Prostate gland (tissue), 2 donors: ENCODE measurements at places on chromosomes 16 and 17. TPM values are rescaled to one million over a fixed set of nuclear protein-coding genes. Genes with fewer than 3 reads are reported as not detected.

The CNGB1 gene
- total RNA-seq: 0.34 TPM

The KRT33A gene
- not detected for total RNA-seq

The ABR gene
- total RNA-seq: 82.7 TPM

GRCh38 chr16:3017794-3018506 is at the start of gene CLDN6:
Gene CLDN6 (minus strand): TSS chr16:3018183. CDS start chr16:3016021, 2,162 bp downstream.
- no peaks in the 10 kb centered on the region for H3K36me3 ChIP-seq
- no peaks in the 10 kb centered on the region for H3K27me3 ChIP-seq
- no peak within 1 kb of the TSS for H3K27ac ChIP-seq
- H3K4me3 ChIP-seq: no peak within 1 kb of the TSS

DNA sequence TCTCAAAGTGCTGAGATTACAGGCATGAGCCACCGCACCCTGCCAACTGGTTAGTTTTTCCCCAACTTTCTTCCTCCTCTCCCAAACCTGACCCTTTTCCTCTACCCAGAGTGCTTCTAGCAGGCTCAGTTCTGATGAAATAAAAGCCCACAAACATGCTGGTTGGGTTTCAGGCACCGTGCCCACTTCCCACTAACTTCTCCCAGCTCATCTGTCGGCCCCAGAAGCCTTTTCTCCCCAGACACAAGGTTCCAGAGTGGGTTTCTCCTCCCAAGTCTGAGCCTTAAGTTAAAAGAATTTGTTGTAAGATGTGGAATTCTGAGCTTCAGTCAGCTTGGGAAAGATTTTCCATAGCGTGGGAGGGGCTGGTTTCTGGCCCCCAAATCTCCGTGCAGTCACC is 11.5 kb upstream of the SCN4A start:
- DNase-seq: no peak
- no peak overlapping the region for H3K27ac ChIP-seq
- H3K27me3 ChIP-seq: no peaks in the 10 kb centered on the region
- no peaks in the 10 kb centered on the region for H3K36me3 ChIP-seq
- no peak overlapping the region for H3K4me3 ChIP-seq
- H3K4me1 ChIP-seq: no peaks in the 10 kb centered on the region

GRCh38 chr17:30557916-30558685 is 80.9 kb downstream of the GOSR1 start:
- H3K4me1 ChIP-seq: no peaks in the 10 kb centered on the region
- no peaks in the 10 kb centered on the region for H3K36me3 ChIP-seq
- H3K27me3 ChIP-seq: no peaks in the 10 kb centered on the region
- DNase-seq: no peak
